Left cardiac atrium (tissue), 4 donors: ENCODE measurements at places on chromosomes 5 and 9. TPM values are rescaled to one million over a fixed set of nuclear protein-coding genes. Genes with fewer than 3 reads are reported as not detected.

Gene FYB1
- total RNA-seq: 5.0 TPM

Gene DOCK8
- total RNA-seq: 14.9 TPM

Gene RNF180
- 22.9 TPM for total RNA-seq

Gene NUDT2
- total RNA-seq: 15.8 TPM

Gene BTNL9
- total RNA-seq: 31.4 TPM

Gene SRA1
- total RNA-seq: 24.9 TPM

Gene SVEP1
- 20.8 TPM for total RNA-seq

Gene DBH
- not detected for total RNA-seq

Gene TXNDC8
- not detected for total RNA-seq

Gene WDR31
- 5.7 TPM for total RNA-seq

Gene GALNT10
- total RNA-seq: 19.0 TPM

Gene ANKRD31
- 0.06 TPM for total RNA-seq

Gene INSL4
- total RNA-seq: not detected

Gene GBGT1
- 10.8 TPM for total RNA-seq

Gene GPBP1
- total RNA-seq: 58.4 TPM

Gene EDIL3
- total RNA-seq: 7.5 TPM

Gene RNF20
- total RNA-seq: 39.8 TPM

Gene FAM53C
- total RNA-seq: 17.8 TPM

Gene SPINK4
- total RNA-seq: not detected
